ENCODE measurements at places on chromosomes 12 and 14.

DNA sequence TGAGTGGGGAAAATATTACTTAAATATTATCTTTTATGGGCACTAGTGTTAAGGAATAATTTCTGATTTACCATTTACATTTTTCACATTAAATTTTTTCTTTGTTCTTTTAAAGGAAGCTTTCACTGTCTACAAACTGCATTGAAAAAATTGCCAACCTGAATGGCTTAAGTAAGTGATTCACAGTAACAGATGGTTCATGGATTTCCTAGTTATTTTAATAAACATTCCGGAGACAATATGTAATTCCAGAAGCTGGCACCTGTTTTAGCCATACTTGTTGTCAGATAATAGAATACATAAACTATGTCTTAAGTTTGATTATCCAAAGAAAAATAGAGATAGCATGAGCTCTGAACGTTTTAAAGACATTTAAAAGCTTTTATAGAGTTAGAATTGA, 17.1 kb downstream of the DNAL1 start:
- DNase-seq, result no peak
- no peaks in the 10 kb centered on the region for H3K36me3 ChIP-seq
- no peak overlapping the region for H3K27ac ChIP-seq
- H3K4me1 ChIP-seq, result no peaks in the 10 kb centered on the region
- H3K4me3 ChIP-seq, result no peak overlapping the region
- no peaks in the 10 kb centered on the region for H3K27me3 ChIP-seq

GRCh38 chr12:46214668-46215436, 54.0 kb downstream of the SLC38A1 start:
- H3K36me3 ChIP-seq, result peaks cover 72% of the 10 kb centered on the region
- peak overlapping the region; percentile 99 for H3K27ac ChIP-seq
- H3K4me1 ChIP-seq, result peaks cover 87% of the 10 kb centered on the region
- H3K4me3 ChIP-seq, result peak overlapping the region; percentile 77
- DNase-seq, result peak; percentile 81

DNA sequence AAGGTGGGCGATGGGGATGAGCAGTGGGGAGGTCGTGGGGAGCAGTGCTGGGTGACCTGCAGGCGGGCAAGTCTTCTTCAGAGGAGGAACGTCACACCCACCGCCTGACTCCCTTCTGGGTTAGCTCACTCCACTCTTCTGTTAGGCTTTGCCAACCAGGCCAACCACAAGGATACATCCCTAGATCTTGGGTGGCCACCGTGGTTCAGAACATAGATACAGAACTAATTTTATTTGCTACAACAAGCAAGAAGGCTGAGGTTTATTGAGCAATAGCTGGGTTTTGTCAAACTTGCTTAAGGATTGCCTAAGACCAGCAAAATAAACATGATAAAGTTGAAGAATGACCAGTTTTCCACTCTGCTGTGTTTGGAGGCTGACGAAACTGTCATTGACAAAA, 109.4 kb downstream of the DACT1 start:
- no peaks in the 10 kb centered on the region for H3K36me3 ChIP-seq
- no peak for DNase-seq
- H3K27ac ChIP-seq, result no peak overlapping the region

DNA sequence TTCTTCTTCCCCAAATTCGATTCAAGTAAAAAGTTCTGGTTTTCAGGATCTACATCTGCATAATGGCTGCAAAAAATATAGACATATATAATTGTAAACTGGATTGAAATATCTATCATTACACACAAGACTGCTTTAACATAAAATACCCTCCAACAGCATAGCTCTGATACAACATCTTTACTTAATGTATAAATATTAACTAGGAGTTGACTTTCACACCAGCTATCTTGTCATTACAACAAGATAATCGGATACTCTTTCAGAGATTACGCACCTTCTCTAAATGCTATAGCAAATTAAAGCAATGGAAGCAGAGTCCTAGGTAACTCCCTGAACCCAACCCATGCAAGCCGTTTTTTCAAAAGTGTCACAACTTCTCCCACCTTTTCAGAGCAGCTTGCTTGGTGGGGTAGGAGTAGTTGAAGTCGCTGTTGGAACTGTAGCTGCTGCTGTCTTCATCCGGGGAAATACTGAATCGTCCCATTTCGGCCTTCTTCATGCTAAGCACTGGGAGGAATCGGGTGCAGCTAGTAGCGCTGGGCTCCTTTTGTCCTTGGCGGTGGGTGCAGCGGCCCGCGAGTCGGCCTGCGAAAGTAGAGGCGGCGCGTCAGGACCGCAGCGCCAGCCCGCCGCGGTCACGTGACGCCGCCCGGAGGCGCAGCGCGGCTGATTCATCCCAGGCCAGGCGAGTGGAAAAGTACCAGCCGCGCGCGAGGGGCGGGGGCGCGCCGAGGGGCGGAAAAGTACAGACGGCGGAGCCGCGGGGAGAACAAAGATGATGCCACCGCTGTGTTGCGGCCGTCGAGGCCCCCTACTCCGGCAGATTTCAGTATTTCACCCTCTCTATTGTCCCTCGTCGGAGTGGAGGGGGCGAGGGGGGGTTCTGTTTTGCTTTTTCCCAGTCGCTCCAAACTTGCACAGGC, 1.5 kb downstream of the SLC38A2 start:
- peaks cover 59% of the 10 kb centered on the region for H3K36me3 ChIP-seq
- peak; percentile 91 for DNase-seq
- no peaks in the 10 kb centered on the region for H3K27me3 ChIP-seq
- H3K4me1 ChIP-seq, result peaks cover 52% of the 10 kb centered on the region
- H3K27ac ChIP-seq, result peak overlapping the region; percentile 95

- DNase-seq, result no peak
- H3K4me3 ChIP-seq, result no peak overlapping the region
- peaks cover 57% of the 10 kb centered on the region for H3K4me1 ChIP-seq
- H3K27me3 ChIP-seq, result no peaks in the 10 kb centered on the region
- H3K27ac ChIP-seq, result peak overlapping the region; percentile 64
Measured at GRCh38 chr14:45089813-45090212, 5.9 kb downstream of the PRPF39 start.

DNA sequence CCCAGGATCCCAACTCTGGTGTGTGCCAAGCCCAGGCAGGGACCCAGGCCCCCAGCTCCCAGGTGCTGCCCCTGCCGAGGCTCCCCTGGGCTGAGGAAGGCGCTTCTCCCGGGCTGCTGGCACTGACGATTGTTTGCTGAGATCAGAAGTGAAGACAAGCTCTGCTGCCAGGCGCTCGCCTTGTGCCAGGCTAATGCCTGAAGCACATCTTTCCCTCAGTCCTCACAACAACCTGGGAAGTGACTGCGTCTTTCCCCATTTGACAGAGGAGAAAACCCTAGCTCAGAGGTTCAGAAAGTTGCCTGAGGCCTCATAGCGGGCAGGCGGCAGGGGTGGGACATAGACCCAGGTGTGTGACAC, 36.8 kb downstream of the ANKRD9 start:
- no peak for DNase-seq
- no peaks in the 10 kb centered on the region for H3K27me3 ChIP-seq
- no peak overlapping the region for H3K4me3 ChIP-seq
- peaks cover 10% of the 10 kb centered on the region for H3K36me3 ChIP-seq
- H3K4me1 ChIP-seq, result peaks cover 7% of the 10 kb centered on the region

DNA sequence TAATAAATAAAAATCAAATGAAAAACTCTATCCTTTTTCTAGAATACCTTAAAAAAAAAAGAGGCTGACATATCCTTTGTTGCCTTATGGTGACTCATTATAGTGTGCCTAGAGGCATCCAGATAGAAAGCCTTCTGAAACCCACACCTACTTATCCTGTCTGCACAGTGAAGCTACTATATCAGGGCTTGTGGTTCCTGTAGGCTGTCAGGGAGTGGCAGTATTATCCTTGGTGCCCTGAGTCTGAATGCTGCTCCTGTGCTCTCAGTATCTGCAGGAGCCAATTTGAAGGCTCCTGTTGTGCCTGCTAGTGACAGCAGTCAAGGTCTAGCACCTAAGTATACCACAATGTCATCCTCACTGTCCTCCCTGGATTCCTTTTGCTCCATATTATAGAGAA, 168.4 kb upstream of the AVPR1A start:
- H3K4me1 ChIP-seq, result no peaks in the 10 kb centered on the region
- H3K27ac ChIP-seq, result no peak overlapping the region
- H3K36me3 ChIP-seq, result no peaks in the 10 kb centered on the region
- no peaks in the 10 kb centered on the region for H3K27me3 ChIP-seq
- DNase-seq, result no peak

DNA sequence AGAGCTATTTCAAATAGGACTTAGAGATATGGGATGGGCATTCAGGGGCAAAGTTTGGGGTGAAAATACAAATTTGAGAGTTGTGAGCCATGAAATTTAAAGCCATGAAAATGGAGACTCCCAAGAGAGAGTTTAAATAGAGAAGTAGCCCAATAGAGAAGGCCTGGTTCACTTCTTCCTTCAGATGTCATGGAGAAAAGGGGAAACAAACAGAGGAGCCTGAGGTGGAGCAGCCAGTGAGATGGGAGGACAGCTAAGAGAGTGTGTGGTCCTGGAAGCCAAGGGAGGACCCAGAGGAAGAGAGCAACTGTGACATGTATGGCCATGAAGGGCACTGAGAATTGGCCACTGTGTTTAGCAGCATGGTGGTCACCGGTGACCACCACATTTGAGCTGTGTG, 12.3 kb upstream of the DYNLL1 start:
- no peak for DNase-seq
- H3K27ac ChIP-seq, result no peak overlapping the region
- H3K27me3 ChIP-seq, result no peaks in the 10 kb centered on the region
- H3K4me1 ChIP-seq, result peaks cover 10% of the 10 kb centered on the region
- H3K4me3 ChIP-seq, result no peak overlapping the region

- peak overlapping the region; percentile 71 for H3K27ac ChIP-seq
- no peak for DNase-seq
- H3K36me3 ChIP-seq, result peaks cover 46% of the 10 kb centered on the region
- H3K4me1 ChIP-seq, result peaks cover 72% of the 10 kb centered on the region
- H3K27me3 ChIP-seq, result no peaks in the 10 kb centered on the region
- H3K4me3 ChIP-seq, result peak overlapping the region; percentile 54
Measured at GRCh38 chr14:101875727-101876554, 88.4 kb upstream of the DYNC1H1 start.

GRCh38 chr14:91350813-91351511, 66.7 kb downstream of the CCDC88C start:
- peak overlapping the region; percentile 72 for H3K4me3 ChIP-seq
- H3K27me3 ChIP-seq, result no peaks in the 10 kb centered on the region
- H3K27ac ChIP-seq, result peak overlapping the region; percentile 87
- peaks cover 48% of the 10 kb centered on the region for H3K36me3 ChIP-seq
- H3K4me1 ChIP-seq, result peaks cover 80% of the 10 kb centered on the region
- DNase-seq, result peak; percentile 75

GRCh38 chr12:52234223-52234810, 1.3 kb downstream of the KRT7 start:
- peaks cover 43% of the 10 kb centered on the region for H3K27me3 ChIP-seq
- no peak overlapping the region for H3K4me3 ChIP-seq
- H3K4me1 ChIP-seq, result no peaks in the 10 kb centered on the region
- no peak for DNase-seq
- H3K36me3 ChIP-seq, result no peaks in the 10 kb centered on the region

DNA sequence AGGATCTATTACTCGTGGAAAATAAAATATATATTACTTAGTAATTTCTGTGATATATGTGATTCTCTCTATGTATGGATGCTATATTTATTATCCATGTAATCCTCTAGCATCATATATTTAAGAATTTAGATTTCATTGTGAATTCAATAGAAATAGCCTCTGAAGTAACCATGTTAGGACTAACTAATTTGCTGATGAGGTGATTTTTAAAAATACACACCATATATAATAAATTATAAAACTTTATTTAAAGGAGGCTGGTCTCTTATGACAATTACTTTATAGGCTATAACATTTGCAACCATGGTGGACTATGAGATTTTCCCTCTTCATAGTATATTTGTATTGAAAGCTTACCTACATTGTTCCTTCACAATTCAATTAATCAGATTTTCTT, 424.9 kb upstream of the MGAT4C start:
- H3K27me3 ChIP-seq, result no peaks in the 10 kb centered on the region
- DNase-seq, result no peak
- no peak overlapping the region for H3K4me3 ChIP-seq
- H3K27ac ChIP-seq, result no peak overlapping the region
- no peaks in the 10 kb centered on the region for H3K4me1 ChIP-seq
- H3K36me3 ChIP-seq, result no peaks in the 10 kb centered on the region

DNA sequence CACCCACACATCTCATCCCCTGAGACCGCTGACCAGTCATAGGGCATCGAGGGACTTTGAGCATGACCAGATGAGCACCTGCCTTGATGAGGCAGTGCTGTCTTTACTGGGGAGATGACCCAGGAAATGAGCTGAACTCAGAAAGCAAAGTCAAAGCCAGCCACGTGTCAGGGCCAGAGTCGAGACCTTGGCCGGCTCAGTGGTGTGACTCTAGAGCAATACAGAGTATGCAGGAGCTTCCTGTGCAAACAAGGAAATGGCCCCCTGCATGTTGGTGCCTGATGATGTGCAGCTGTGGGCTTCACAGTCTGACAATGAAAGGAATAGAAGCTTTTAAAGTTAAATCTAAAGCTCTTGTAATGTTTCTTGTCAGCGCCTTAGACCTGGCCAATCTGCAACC, 332.9 kb downstream of the PCNX1 start:
- no peak overlapping the region for H3K4me3 ChIP-seq
- no peaks in the 10 kb centered on the region for H3K36me3 ChIP-seq
- no peak overlapping the region for H3K27ac ChIP-seq
- peaks cover 2% of the 10 kb centered on the region for H3K27me3 ChIP-seq
- DNase-seq, result no peak

DNA sequence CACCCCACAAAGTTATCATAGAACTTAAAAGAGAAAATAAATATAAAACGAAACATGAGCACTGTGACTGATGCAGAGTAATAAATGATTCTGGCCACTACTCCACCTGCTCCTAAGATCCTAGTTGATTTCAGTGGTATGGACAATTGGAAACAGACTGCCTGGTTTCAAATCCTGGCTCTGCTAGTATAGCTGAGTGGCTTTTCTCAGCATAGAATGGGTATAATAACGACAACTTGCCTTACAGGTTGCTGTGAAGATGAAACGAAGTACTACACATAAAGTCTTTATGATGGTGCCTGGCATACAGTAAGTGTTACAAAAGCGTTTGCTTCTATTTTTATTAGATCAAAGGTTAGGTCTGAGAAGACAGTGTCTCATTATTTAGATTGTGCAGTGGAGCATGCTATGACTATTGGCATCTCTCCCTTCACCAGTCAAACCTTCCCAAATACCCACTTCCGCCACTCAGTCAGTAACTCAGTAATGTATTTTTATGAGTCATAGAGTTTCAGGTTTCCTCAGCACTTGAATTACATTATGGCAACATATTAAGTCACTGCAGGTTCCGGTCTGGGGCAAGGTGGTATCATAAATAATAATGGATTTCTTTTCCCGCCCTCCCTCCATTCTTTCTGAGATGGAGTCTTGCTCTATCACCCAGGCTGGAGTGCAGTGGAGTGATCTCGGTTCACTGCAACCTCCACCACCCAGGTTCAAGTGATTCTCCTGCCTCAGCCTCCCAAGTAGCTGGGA, 29.7 kb upstream of the NR2C1 start:
- peaks cover 2% of the 10 kb centered on the region for H3K27me3 ChIP-seq
- peak; percentile 29 for DNase-seq
- no peak overlapping the region for H3K4me3 ChIP-seq
- H3K4me1 ChIP-seq, result peaks cover 8% of the 10 kb centered on the region
- no peaks in the 10 kb centered on the region for H3K36me3 ChIP-seq
